ENCODE measurements at places on chromosomes 11 and 22. TPM values are rescaled to one million over a fixed set of nuclear protein-coding genes. Genes with fewer than 3 reads are reported as not detected.

Gene XPNPEP3
- total RNA-seq: 21.9 TPM

Gene CRYBB3
- total RNA-seq: not detected

DNA sequence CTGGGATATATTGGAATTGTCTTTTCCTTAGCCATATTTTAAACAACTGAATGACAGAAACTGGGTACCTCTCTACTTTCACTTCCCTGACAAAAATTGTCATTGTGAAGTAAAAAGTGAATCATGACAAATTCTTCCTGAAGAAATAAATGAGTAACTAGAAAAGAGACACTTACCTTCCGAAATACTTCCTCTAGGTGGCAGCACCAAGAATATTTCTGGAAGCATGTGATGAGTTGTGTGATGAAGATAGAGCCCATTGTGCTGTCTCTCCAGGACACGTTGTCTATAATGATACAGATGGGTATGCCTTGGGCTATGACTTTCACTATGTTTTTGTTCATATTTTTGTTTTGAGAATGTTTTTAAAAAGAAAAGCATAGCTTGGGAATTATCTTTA is 21.5 kb downstream of the CASP4 start:
- DNase-seq: no peak

DNA sequence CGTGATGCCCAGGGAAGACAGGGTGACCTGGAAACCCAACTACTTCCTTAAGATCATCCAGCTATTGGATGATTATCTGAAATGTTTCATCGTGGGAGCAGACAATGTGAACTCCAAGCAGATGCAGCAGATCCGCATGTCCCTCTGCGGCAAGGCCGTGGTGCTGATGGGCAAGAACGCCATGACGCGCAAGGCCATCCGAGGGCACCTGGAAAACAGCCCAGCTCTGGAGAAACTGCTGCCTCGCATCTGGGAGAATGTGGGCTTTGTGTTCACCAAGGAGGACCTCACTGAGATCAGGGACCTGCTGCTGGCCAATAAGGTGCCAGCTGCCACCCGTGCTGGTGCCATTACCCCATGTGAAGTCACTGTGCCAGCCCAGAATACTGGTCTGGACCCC is 43.5 kb upstream of the DAGLA start:
- DNase-seq: no peak

DNA sequence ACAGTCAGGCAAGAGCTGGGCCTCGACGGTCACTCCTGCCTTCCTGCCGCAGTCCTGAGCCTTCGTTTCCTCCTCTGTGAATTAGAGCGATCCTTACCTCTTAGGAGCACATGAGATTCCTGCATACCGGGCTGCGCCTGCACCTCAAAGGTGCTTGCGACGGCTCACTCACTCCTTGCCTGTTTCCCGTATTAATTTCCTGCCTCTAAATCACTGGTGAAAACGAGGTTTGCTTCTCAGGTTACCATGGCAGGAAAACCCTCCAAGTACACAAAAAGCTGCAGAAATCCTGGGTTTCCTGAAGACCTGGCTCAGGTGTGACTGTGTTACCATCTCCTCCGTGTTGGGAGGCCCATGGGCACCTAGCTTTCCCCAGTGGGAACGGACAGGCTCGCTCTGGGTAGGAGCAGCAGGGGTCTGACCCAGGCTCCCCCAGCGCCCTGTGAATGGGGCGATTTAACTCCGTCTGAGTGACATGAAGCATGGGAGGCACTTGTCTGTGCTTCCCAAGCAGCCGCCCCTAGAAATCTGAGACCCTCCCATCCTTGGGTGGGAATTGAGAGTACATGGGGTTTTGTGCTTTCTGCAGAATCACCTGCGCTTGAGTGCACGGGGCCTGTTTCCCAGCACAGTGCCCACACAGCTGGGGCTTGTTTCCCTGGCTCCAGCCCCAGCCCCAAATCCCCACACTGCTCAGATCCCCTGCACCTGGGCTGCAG is 64.8 kb downstream of the PHF21B start:
- DNase-seq: no peak

DNA sequence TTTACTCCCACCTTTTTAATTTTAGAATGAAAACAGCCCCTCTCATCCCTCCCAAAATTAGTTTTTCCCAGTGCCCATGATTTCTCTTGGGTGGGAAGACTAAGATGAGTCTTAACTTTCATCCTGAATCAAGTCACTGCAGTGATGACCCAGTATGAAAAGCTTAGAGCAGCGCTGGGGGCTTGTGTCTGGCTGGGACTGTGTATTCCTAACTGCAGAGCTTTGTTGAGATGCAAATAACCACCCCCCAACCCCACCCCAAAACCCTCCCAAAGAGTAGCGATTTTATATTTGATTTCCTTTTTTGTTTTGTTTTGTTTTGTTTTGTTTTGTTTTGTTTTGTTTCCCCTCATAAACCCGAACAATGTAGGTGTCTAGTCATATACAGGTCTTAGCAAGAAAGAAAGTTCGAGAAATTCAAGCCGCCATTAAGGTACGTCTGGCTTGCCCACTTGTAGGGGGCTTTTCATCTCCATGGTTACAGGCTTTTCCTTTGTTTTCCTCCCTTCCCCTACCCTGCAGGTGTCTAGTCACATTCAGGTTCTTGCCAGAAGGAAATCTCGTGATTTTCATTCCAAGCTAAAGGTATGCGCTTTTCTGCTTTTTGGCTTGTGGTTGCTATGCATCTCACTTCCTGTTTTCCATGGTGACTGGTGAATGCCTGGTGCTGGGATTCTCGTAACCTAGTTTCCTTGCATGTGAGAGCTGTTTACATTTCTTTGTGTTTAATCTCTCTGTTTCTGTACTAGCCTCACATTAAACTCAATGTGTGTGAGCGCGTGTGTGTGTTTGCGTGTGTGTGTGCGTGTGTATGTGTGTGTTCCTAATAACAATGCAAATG is 144.6 kb upstream of the RASSF10 start:
- no peak for DNase-seq

DNA sequence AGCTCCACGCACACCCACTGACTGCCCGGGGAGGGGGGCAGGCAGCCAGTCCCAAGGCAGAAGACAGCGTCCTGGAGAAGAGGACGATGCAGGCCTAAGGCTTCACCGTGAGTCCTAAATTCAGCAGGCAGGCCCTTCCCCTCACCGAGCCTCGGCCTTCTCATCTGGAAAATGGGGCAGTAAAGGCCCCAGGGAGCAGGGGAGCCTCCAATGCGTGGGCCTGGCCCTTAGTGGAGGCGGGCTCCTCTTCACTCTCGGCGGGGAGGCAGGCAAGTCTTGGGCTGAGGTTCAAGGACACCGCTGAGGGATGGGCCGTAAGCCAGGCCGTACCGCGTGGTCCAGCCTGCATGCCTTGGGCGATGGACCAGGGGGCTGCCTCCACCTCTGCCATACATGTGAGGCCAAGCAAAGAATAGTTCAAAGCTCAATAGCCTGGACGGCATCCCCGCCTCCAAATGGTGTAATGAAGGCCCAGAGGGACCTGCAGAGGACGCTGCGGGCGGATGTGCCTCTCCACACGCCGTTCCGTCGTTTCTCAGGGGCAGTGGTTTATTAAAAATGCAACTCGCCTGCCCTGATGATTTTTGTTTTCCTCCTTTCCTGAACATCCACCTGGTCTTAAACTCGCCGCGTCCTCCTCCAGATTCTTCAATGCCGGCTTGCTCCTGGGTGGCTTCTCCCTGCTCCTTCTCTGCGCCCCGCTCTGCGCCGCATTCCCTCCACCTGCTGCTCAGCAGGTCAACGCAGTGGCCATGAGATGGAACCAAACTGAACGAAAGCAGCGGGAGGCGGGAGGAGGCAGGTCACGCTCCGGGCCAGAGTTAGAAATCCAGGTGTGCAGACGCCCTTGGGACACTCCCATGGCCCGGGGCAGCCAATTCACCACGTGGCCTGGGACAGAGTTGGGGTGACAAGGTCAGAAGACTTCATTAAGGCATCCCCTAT is 627.8 kb downstream of the TBC1D22A start:
- no peak for DNase-seq

- DNase-seq: no peak
Observed at GRCh38 chr11:88281317-88281712, 56.2 kb downstream of the CTSC start.

GRCh38 chr11:122983438-122984185 is 2.0 kb upstream of the BSX start:
- DNase-seq: no peak

DNA sequence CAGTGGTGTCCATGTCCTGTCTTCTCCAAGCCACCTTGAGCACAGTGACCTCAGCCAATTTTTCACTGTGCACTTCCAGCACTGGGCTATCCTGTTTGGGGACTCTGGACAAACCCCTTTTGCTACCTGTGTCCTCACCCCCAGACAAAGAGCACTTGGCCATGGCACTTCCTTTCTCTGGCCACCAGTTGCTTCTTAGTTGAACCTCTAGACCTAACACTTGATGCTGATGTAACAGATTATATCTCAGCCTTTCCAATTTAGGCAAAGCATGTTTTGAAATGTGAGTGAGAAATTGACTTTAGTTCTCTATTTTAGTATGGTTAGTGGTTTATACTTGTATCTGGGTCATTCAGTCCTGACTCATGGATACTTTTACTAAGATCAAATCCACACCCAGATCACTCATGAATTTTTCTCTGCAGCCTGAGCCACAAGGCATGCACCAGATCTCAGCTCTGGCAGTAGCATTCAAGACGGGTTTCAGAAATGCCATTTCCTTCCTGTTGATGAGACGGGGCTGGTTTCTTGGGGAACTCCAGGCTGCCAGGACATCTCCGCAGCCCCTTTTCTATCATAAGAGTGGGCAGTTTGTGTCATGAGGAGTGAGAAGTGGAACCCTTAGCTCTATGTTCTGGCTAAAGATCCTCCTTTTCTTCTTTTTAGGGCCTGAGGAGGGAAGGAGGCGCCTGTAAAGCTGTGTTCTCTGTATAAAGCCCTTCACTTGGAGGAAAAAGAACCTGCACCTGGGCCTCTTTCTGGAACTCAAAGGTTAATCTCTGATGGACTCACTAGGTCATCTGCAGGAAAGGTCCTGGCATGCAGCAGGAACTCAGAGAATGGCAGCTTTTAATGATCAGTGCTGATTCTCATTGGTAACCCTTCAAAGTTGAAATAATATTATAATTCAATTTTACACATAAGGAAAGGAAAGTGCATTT is 185.6 kb upstream of the TENM4 start:
- no peak for DNase-seq

GRCh38 chr22:23909296-23909898 is 15.2 kb downstream of the MIF start:
- no peak for DNase-seq

DNA sequence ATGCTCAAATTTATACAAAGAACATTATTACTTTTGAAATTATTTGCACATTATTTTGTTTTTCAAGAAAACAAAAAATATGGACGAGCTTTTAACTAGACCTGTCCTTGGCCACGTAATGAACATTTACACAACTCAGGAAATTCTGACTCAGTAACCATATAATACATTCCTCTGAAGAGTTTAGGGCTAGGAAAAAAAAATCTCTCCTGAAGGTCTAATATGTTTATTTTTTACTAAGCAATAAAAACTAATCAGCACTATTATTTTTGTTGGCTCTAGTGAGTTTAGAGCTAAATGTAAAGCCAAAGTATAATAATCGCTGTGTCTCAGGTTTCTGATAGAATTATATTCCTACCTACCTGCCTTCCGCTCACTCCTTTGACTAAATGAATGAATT is 187.5 kb downstream of the SWAP70 start:
- no peak for DNase-seq
